ENCODE measurements at places on chromosomes 2 and 18. TPM values are rescaled to one million over a fixed set of nuclear protein-coding genes. Genes with fewer than 3 reads are reported as not detected.

DNA sequence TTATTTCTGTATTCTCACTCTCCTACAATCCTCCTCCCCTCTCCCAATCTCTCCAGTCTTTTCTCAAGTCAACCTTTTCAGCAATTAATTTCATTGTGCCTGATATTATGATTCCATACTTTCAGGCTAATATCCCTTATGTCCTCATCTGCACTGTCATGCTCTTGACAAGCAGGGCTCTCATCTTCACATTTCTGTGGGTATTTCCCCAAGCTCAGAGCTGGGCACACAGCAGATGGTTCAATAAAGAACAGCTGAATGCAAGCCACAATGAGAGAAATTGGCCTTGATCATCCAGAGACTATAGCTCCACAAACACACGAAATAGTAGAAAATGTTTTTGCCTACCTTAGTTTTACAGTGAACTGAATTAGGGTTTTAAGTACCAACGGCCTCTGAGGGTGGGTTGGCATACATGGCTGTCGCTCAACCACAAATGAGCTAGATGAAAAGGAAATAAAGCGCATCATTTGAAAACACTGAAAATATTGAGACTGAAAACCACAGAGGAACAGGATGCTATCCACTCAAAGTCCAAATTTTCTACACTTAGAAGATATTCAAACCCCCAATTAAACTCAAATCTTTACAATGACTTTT, 47.5 kb upstream of the STAT1 start:
- DNase-seq, result no peak

DNA sequence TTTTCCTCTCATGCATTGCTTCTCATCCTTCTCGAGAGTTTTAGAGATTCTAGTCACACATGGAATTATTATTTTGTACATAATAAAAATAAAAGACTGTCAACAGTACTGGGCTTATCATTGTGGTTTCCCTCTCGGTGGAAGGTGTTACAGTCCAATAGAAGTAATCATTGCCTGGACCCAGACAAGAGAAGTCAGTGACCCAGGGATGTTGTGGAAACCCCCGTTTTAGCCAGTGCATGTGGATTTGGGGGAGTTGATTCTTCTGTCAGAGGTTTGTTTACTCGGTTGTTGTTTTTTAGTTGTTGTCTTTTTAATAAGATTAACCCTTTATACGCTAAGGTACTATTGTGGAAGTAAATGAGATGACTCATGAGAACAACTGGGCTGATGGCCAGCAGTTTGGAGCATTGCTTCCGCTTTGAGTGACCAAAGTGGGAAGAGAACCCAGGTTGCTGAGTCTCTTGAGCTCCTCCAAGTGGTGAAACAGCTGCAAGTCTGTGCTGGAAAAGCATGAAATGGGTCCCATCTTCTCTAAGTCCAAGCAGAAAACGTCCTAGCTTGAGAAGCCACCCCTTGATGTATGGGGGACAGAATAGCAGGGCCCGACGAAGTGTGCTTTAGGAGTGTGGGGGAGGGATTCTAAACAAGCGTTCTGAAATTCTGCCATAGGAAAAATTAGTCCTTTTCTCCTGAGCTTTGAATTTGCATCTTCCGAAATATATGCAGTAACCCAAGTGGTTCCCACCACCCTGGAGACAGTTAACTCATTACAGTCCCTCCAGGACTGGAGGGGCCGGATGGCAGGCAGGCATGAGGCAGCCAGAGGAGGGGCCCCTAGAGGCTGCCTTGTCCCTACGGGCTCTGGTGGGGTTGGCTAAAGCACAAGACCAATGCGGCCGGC, 61.8 kb upstream of the GPR45 start:
- peak; percentile 64 for DNase-seq

DNA sequence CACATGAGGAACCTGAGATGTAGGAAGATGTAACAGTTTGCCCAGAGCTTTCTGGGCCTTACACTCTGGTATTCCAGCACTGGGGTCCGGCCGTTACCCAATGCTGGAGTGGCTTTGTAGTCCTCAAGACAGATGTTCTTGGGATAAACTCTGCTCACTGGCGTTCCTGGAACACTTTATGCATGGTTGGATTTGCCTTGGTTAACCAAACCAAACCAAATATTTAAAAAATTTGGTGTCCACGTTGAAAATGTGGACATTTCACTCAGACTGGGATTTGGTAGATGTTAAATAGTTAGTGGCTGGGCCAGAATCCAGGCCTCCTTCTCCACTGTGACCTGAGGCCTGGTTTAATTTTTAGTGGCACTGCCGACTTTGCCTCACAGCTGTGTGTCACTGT, 81.5 kb downstream of the ACOXL start:
- DNase-seq, result no peak

GRCh38 chr2:118810766-118811165, 36.7 kb downstream of the EN1 start:
- DNase-seq, result no peak

The CFAP53 gene
- total RNA-seq, result 0.08 TPM

The ASPRV1 gene
- total RNA-seq, result not detected

DNA sequence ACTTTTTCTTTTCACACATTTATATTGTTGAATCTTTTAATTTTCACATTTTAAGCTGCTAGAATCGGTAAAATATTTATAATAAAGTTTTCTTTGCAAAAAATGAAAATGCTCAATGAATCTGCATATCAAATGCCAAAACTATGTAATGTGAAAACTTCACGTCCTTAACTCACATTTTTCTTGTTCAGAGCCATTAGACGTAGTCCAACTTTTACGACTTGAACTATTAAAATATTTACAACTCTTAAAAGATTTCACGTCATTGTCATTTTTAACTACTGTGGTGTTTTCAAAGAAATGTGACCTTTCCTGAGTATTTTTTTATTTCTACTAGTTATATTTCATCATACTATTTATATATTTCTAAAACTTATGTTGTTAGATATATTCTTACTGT, 54.9 kb downstream of the MRPS9 start:
- DNase-seq, result no peak

GRCh38 chr2:229800997-229801754, 86.8 kb upstream of the DNER start:
- peak; percentile 49 for DNase-seq

DNA sequence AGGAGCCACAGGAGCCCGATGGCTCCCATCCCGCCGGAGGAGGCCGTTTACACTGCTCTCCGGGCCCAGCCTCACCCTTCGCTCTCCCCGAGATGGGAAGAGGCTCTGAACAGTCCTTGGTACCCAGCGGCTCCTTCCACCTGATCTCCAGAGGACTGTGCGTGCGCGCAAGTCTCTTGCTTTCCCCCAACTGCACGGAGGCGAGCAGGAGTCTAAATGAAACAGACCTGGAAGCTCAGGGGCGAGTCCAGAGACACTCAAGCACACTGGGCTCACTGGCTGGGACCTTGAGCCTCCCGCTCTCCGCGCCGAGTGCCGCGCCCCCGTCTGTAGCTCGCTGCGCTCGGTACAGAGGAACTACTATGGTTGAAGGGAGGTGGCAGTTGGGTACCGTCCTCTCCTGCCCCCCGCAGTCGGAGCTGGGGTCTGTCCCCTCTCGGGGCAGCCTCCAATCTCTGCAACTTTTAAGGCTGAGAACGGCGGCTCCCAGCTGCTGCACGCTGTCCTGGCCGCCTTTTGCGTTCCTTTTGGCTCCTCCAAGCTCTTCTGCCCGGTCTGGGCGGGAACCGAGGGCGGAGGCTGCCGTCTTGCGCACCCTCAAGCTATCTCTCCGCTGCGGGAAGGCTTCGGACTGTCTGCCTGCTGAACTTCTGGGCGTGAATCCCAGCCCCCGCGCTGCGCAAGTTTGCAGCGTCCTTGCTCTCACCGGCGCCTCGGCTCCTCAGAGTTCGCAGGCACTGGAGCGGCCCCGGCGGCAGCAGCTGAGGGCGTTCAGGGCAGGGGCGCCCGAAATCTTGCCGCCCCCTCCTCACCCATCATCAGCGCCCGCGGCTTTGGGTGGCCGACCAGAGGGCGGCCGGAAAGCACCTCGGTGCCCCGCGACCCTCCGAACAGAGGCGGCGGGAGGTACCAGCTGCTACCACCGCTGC, 491 bp downstream of the ALK start:
- peak; percentile 3 for DNase-seq

The NTSR2 gene
- not detected for total RNA-seq

The DTNB gene
- 1.0 TPM for total RNA-seq

- DNase-seq, result no peak
These were observed 137.7 kb downstream of the PXDN start for GRCh38 chr2:1606421-1607235.

- no peak for DNase-seq
These were observed 20.5 kb downstream of the KIAA1328 start for GRCh38 chr18:36849288-36850006.

The MFSD6 gene
- 3.8 TPM for total RNA-seq

The IL37 gene
- not detected for total RNA-seq

GRCh38 chr2:140117386-140117785, 1337.2 kb upstream of the NXPH2 start:
- DNase-seq, result no peak

The PLCD4 gene
- not detected for total RNA-seq

DNA sequence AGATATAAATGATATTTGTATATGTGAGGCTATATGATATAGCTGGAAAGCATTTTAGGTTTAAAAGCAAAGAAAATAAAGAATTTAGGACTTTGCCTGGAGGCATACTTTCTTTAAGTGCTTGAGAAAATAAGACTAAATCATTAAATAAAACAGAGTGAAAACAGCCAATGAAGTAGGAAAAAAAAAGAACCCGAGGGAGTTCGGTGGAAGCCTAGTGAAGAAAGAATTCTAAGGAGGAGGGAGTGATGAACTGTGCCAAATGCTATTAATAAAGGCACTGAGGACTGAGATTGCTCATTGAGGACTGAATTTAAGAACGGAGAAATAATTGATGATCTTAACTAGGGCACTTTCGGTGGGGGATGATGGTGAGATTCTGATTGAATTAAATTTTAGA, 573.5 kb downstream of the DSC3 start:
- DNase-seq, result no peak

DNA sequence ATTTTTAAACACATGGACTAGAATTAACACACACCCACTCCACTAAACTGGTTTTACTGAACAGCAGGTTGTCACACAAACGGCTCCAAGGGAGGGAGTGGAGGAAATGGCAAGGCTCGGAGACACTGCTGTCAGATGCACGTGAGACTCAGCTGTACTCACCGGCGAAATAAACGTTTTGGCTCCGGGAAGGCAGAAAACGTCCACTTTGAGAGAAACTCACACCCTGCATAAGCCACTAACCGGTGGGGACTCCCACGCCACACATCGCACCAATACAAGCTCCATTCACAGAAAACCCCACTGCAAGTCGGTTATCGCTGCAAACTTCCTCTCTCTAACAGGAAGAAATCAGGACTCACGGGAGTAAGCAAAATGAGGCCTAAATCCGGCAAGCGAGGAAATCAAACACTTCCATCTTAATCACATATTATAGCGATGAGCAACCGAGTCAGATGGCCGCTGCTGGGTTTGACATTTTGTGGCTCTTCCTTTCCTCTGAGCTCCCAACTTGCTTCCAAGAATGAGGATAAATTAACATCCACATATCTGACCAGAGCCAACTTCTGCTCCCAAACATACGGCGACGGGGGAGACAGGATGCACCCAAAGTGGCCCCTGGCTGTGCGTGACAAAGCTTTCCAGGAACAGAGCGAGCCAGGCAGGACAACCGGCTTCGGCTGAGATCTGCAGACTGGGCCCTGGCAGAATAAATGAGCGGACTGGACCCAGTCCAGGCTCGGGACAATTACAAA, 63.5 kb downstream of the HDAC4 start:
- DNase-seq, result no peak

The HDHD2 gene
- 14.3 TPM for total RNA-seq

DNA sequence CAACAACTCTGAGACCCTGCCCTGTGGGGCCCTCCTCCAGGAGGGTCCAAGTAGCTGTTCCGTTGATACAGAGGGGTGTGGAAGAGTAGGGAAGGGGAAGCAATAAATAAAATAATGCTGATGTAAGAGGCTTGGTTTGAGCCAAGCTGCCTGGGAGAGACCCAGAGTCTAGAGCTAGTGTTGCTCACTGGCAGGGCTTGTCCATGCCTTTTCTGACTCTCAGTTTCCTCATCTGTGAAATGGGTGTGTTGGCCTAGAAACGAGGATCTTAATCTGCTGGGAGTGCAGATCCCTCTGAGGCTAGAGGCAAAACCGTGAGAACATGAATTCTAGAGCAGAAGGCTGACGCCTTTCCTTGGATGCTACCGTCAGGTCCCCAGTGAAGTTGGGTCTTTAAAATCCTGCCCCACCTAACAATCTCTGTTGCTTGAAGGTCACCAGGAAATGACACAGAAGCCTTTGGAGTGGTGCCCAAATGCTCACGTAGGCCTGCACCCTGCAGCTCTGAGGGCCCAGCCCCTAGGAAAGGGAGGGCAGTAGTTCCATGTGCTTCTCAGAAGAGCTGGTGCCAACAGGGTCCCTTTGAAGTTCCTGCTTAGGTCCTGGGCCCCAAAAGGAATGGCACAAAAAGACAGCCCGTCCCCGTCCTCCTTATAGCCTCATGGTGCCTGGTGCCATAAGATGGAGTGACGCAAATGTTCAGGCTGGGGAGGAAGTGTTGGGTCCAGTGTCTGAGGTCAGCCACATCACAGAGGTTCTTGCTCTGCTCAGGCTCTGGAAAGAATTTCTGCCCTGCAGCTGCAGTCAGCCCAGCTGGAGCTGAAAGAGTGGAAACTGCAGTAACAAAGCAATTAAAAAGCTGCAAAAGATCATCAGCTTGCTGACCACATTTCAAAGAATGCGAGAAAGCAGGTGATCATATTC, 73.2 kb upstream of the SMAD2 start:
- DNase-seq, result no peak

DNA sequence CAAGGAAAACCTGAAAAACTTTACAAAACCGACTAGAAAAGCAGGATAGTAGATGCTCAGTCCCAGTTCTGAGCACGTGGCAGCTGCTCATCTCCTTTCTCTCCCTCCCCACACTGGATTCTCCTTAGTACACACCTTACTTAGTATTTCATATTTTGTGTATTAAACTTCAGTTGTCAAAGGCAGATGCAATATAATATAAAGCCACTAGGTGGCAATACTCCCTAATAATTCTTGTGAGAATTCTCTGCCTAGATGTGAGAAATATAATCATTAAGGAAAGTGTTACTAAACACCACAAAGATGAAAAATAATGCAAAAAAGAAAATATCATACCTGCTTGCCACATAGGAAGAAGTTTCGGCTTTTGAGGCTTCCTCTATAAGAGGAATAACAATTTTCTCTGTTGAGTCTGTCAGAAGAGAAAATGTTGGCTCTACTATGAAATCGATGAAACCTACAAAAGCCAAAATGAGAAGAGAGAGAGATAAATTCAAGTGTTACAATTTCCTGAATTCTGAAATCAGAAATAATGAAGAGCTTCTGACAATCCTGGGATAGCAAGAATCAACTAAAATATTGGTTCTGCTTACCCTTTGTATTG, 200.6 kb downstream of the PPP1R1C start:
- no peak for DNase-seq

GRCh38 chr2:129805899-129806298, 173.6 kb upstream of the RAB6C start:
- no peak for DNase-seq

The SGPP2 gene
- not detected for total RNA-seq

- DNase-seq, result no peak
These were observed 23.4 kb downstream of the FBLN7 start for GRCh38 chr2:112161431-112162145.
